ENCODE measurements at places on chromosomes 13 and 19.

GRCh38 chr13:52779103-52779502 is 39.5 kb upstream of the CNMD start:
- no peak for DNase-seq

GRCh38 chr13:79803989-79804388 is 323.0 kb downstream of the NDFIP2 start:
- no peak for DNase-seq

DNA sequence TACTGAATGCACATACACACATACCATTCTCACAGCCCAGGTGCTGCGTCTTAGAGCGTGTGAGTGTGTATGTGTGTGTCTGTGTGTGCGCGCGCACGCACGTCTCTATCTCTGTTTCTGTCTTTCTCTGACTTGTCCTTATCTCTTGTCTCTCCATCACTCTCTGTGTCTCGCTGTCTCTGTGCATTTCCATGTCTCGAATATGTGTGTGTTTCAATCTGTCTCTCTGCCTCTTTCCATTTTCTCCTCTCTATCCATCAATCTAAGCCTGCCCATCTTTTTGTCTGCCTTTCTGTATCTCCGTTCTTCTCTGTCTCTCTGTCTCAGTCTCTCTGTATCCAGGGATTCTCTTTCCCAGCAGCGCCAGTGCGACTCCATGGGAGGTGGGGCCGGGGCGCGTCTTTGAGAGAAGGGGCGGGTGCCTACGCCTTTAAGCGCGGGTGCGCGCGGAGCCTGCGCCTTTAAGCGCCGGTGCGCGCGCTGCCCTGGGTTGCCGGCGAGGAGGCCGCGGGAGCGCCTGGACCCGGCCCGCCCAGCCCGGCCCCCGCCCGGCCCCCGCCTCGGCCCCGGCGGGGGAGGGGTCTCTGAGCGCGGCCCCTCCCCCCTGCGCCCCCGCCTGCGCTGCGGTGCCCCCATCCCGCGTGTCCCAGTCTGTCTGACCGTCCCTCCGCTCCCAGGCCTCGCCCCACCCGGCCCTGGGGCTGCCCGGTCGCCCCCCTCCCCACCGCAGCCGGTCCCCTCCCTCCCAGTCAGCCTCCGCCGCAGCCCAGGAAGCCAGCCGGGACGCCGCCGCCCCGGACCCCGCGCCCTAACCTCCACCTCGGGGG is at the start of gene LRFN3:
LRFN3 (plus strand) TSS at position 464 of the 827 bp plus-strand sequence. CDS start 3,052 bp downstream, outside the sequence.
- peak; percentile 63 for DNase-seq

- DNase-seq = no peak
Measured at GRCh38 chr13:21913010-21913409, 242.1 kb downstream of the FGF9 start.

DNA sequence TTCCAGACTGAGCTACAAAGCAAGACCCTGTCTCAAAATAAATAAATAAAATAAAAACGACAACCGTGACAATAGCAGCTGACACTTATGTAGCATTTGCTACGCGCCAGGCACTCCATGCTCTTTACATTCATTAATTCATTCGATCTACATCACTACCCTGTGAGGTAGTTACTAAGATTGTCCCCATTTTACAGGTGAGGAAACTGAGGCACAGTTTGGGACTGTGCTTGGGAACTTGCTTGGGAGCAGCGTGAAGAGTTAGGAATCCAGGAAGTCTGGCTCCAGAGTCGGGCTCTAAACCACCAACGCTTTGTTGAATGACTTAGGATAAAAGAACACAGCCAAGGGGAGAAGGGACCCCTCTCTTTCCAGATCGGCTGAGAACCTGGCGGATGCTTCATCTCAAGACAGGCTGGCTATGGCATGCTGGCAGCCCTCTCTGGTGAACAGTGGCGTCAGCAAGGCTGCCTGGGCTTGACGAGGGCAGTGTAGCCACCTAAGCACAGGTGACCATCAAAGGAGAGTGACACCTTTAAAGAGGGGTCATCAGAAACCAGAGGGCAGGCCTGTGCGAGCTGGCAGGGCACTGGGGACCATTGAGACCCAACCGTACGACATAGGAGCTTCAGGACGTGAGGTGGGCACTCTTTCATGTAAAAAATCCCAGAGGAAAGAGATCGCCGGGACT is 591 bp downstream of the DOHH start:
- DNase-seq = no peak

- DNase-seq = no peak
Measured at GRCh38 chr19:15456441-15456840, 6.7 kb upstream of the WIZ start.

GRCh38 chr13:47858042-47859025 is 142.7 kb downstream of the SUCLA2 start:
- DNase-seq = no peak

- DNase-seq = no peak
Measured at GRCh38 chr13:44801990-44802389, 187.3 kb downstream of the NUFIP1 start.

DNA sequence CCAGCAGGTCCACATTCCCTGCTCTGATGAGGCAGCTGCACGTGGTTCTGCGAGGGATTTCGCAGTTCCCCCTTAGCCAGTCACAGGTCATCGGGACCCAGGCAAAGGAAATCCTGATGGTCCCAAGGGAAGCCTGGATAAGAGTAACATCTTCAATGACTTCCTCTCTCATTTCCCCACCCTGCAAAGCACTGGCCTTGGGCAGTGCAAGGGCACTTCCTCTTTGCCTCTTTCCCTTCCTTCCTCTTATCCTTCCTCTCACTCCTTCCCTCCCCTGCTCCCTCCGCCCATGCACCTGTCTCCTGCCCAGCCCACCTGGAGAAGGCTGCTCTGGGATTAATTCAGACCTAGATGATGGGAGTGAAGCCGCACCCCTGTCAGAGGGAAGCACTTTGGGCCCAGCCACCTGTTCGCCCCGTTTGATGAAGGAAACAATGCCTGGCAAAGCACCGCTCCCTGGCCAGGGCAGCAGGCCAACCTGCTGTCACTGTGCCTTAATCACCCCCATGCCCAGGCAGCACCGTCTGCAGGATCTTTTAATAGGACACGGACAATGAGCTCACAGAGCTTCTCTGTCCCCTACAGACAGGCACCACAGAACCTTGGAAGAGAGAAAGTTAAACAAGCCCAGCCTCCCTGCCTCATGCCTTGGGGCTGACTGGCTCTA is 113.5 kb upstream of the PABPC3 start:
- no peak for DNase-seq

DNA sequence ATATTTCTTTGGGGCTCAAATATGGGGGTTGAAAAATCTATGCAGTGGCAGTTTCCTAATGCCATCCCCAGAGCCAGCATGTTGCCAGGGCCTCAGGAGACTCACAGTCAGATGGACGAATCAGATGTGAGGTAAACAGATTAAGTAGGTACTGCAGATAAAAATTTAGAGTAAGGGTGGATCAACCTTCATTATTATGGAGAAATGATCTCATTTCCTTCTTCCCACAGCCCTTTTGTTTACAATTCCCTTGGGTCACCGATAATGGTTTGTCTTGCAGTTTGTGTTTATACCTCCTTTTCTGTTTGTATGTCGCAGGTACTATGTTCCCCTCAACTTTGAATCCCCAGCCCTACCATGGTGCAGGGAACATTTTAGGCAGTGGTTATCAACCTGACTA is 20.0 kb downstream of the DIAPH3 start:
- DNase-seq = no peak

GRCh38 chr13:80117515-80117914 is 223.4 kb downstream of the SPRY2 start:
- no peak for DNase-seq

- no peak for DNase-seq
Measured at GRCh38 chr13:109704771-109705635, 81.4 kb downstream of the IRS2 start.

DNA sequence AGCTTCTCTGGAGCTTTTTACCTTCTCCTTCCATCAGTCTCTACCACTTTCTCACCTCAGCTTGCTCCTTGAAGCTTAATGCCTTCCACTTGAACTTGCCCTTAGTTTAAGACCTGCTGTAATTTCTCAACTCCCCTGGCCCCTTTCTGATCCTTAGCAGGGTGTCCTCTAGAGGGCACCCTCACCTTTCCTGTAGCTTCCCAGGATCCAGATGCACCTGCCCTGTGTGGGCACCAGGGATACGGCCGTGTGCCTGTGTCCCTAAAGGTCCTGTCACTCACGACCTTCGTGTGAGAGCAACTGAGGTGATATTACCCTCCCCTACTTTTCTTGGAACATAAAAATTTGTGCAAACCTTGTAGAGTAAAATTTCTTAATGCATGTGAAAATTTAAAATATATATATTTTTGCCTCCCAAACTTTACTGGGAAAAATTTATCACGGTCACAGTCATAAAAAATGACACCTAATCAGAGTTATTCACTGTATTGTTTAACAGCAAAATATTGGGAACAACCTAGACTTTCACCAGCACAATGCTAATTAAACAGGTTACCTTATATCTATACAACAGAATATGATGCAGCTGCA is 46.4 kb downstream of the PSG3 start:
- DNase-seq = no peak

DNA sequence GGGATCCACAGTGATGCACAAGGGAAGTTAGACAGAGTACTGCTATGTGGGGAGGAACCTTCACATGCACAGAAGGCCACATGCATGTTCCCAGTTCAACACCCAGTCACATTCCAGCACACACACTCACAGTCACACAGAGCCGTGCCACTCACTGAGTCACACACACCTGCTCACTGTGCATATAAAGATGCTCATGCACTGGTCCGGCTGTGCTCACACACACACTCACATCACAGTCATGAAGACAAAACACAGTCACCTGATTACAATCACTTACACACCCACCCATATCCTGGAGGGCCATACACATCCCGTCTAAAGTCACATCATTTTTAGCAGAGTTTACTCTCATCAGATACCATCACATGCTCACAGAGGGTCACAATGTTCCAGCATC is 478 bp downstream of the CLC start:
- no peak for DNase-seq

GRCh38 chr13:62418872-62419271 is 1003.2 kb upstream of the PCDH20 start:
- DNase-seq = no peak

- DNase-seq = no peak
Measured at GRCh38 chr13:104773775-104774174, 1707.6 kb upstream of the SLC10A2 start.

GRCh38 chr13:23902975-23903905 is 5.9 kb upstream of the C1QTNF9B start:
- DNase-seq = no peak

DNA sequence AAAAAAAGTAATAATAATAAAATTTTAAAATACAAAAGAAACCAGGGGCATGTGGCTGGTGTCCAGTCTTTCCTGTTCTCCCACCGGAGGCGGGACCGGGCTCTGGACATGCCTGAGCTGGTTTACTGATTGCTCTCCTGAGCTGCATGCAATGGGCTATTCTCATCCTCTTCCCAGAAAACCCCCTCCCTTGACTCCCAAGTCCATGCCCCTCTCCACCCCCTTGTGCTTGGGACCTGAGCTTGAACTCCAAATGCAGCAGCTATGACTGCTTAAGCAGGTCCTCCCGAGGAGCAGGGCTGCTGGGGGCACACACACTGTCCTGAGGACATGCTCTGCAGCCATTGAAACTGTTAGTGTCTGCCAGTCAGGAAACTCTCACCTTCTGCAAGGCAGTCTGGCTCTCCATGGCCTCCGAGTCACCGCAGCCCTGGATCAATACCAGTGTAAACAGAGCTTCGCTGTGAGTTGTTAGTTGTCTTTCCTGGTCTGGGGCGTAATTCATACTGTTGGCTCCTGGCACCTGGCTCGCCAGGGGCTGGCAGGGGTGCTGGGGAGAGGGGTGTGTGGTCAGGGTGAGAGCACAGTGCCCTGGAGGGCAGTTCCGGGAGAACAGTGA is 41.6 kb upstream of the CHST8 start:
- DNase-seq = no peak

GRCh38 chr19:32563761-32564160 is 17.2 kb upstream of the PDCD5 start:
- no peak for DNase-seq

- DNase-seq = no peak
Measured at GRCh38 chr13:81171065-81171647, 830.2 kb upstream of the SPRY2 start.

DNA sequence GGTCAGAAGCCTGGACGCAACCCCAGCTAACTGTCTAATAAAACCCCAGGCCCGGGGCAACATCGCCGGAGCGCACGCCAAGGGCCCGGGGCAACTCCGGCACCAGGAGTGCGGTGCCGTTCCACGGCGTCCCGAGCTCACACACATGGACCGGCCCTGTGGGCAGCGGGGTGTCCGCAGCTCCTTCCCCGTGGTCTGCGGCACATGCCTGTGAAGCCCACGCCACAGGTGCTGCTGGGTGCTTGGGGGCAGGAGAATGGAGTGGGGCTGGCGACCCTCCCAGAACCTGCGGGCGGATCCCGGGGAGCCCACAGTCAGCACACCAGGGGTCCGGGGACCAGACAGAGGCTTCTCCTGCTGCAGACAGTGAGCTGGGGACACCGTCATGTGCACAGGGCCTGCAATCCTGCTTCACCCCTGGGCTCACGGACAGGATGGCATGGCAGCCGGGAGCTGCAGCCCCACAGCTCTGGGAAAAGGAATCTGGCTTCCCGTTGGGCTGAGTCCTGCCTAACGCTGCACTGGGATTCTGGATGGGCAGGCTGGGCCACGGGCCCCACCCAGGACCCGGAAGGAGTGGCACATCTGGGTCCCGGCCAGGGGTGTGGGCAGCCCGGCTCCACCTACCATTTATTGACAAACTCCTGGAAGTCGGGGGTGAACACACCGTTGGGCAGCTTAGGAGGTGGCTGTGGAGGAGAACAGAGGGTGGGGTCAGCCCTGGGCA is 28.2 kb upstream of the ZBTB7A start:
- DNase-seq = no peak

- no peak for DNase-seq
Measured at GRCh38 chr19:32909257-32909656, 39.7 kb upstream of the SLC7A9 start.

GRCh38 chr19:55353803-55354697 is 469 bp downstream of the COX6B2 start:
- DNase-seq = no peak

- no peak for DNase-seq
Measured at GRCh38 chr19:51253088-51253806, 2.4 kb downstream of the SIGLECL1 start.

- DNase-seq = no peak
Measured at GRCh38 chr13:109370496-109370895, 415.9 kb downstream of the IRS2 start.

GRCh38 chr19:801030-801860 is 4.0 kb downstream of the PTBP1 start:
- no peak for DNase-seq

GRCh38 chr19:3684054-3684816 is 16.0 kb downstream of the PIP5K1C start:
- no peak for DNase-seq

- no peak for DNase-seq
Measured at GRCh38 chr13:51675385-51675784, 91.1 kb downstream of the WDFY2 start.

DNA sequence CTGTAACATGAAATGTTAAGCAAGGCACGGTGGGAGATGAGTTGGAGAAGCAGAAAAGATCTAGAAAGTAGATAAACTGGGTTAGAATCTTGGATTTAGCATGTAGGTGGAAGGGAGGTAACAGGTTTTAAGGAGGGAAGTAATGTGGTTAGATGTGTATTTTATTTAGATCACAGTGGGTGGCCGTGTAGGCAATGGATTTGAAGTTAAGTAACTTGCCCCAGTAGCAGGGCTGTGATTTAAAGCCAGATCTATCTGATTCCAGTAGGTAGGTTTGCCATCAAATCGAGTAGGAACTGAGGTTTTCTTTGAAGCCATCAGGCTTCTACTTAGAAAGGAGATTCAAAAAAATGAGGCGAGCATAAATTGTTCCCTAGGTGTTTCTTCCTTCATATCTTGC is 50.6 kb upstream of the IL17D start:
- DNase-seq = no peak
